ENCODE measurements at places on chromosomes 5 and 9. TPM values are rescaled to one million over a fixed set of nuclear protein-coding genes. Genes with fewer than 3 reads are reported as not detected.

GRCh38 chr5:92459654-92460053, 1076.5 kb upstream of the ARRDC3 start:
- no peak overlapping the region for H3K4me3 ChIP-seq
- H3K27ac ChIP-seq, result no peak overlapping the region
- H3K4me1 ChIP-seq, result no peaks in the 10 kb centered on the region

EDIL3 gene
- total RNA-seq, result 4.7 TPM

GRCh38 chr5:126847456-126847820, 70.5 kb downstream of the LMNB1 start:
- DNase-seq, result no peak
- no peaks in the 10 kb centered on the region for H3K36me3 ChIP-seq
- no peaks in the 10 kb centered on the region for H3K27me3 ChIP-seq
- no peak overlapping the region for H3K27ac ChIP-seq

DNA sequence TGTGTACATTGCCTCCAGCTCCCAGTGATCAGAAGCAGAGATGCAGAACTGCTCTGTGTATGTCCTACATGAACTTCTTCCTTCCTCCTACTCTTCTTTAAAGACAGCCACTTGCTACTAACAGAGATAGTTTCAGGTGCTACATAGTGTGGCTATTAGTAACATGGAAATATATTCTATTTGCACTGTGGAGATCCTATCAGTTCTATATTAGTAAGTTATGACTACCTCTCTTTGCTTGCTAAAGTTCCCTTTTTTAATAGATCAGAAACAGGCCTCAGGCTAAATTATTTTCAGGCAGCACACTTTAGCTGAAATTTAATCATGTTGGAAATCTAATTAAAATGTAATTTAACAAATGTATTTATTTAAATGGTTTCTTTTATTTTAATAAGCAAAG, 64.4 kb upstream of the TNFSF8 start:
- H3K36me3 ChIP-seq, result no peaks in the 10 kb centered on the region
- no peak overlapping the region for H3K4me3 ChIP-seq
- no peaks in the 10 kb centered on the region for H3K27me3 ChIP-seq
- no peak for DNase-seq
- H3K4me1 ChIP-seq, result peaks cover 11% of the 10 kb centered on the region

GRCh38 chr5:167415779-167416746, 875.4 kb upstream of the WWC1 start:
- no peak for DNase-seq
- no peak overlapping the region for H3K27ac ChIP-seq
- no peaks in the 10 kb centered on the region for H3K36me3 ChIP-seq
- H3K4me1 ChIP-seq, result no peaks in the 10 kb centered on the region
- H3K4me3 ChIP-seq, result no peak overlapping the region

- H3K27ac ChIP-seq, result peak overlapping the region; percentile 62
- H3K27me3 ChIP-seq, result no peaks in the 10 kb centered on the region
- DNase-seq, result no peak
- H3K4me1 ChIP-seq, result peaks cover 49% of the 10 kb centered on the region
- H3K4me3 ChIP-seq, result no peak overlapping the region
- no peaks in the 10 kb centered on the region for H3K36me3 ChIP-seq
Observed at GRCh38 chr9:33813712-33814641, 3.0 kb upstream of the UBE2R2 start.

- no peaks in the 10 kb centered on the region for H3K27me3 ChIP-seq
- no peak overlapping the region for H3K4me3 ChIP-seq
- H3K27ac ChIP-seq, result no peak overlapping the region
Observed at GRCh38 chr9:88794100-88794499, 197.2 kb upstream of the S1PR3 start.

DNA sequence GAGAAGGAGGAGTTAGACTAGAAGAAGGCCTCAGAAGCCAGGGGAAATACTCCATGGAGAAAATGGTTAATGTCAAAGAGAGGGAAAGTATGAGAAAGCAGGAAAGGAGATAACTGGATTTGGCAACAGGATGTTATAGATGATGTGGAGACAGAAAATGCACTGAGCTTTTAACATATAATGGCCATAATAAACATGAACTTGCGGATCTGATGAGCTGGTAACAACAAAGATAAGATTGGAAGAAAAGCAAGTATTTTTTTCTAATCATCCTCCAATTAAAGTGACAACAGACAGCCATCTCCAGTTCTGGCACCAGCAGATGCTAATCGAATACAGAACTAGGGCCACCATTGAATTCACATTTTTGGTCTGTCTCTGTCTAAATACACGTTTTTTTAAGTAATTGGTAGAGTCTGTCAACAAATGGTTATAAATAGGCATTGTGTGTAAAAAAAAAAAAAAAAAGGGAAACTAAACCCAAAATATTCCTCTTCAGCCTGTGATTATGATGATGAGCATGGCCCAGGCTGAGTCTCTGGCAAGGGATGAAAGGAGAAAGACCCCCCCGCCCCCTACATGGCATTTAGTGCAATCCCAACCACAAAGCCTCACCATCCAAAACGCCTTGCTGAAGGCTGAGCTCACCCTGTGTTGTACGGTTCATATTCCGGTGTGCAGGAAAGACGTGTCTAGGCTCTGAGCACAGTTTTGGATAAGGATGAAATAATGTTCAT, 149.5 kb upstream of the LHFPL2 start:
- no peaks in the 10 kb centered on the region for H3K27me3 ChIP-seq
- H3K4me3 ChIP-seq, result no peak overlapping the region
- no peak for DNase-seq

CDH18 gene
- total RNA-seq, result 2.0 TPM

Data from body of pancreas (tissue), 4 donors.